ENCODE measurements at places on chromosomes 5 and 9. TPM values are rescaled to one million over a fixed set of nuclear protein-coding genes. Genes with fewer than 3 reads are reported as not detected.

ZNG1C gene
- 52.7 TPM for total RNA-seq

MARCHF3 gene
- 1.3 TPM for total RNA-seq

TNFAIP8 gene
- total RNA-seq = 24.8 TPM

INSL4 gene
- 15.8 TPM for total RNA-seq

IL17B gene
- not detected for total RNA-seq

SH2D3C gene
- total RNA-seq = 0.15 TPM

PFN3 gene
- total RNA-seq = not detected

REXO4 gene
- total RNA-seq = 33.0 TPM

IGIP gene
- 0.78 TPM for total RNA-seq

LRRTM2 gene
- total RNA-seq = not detected

SLC4A9 gene
- total RNA-seq = not detected

PPIC gene
- total RNA-seq = 17.9 TPM

CCNJL gene
- total RNA-seq = 10.0 TPM

CD14 gene
- 3.4 TPM for total RNA-seq

TMEM203 gene
- 47.3 TPM for total RNA-seq

PTGS1 gene
- total RNA-seq = 2.1 TPM

RPL35 gene
- total RNA-seq = 2,829 TPM

SCGB3A1 gene
- not detected for total RNA-seq

ACTBL2 gene
- 0.08 TPM for total RNA-seq

RASGRF2 gene
- 1.6 TPM for total RNA-seq

PALM2AKAP2 gene
- total RNA-seq = 0.44 TPM

STPG3 gene
- total RNA-seq = not detected

CTNND2 gene
- total RNA-seq = not detected

IL3 gene
- not detected for total RNA-seq

LMX1B gene
- 0.77 TPM for total RNA-seq

FAM78A gene
- 0.31 TPM for total RNA-seq

CAMK4 gene
- 0.20 TPM for total RNA-seq

CNOT8 gene
- total RNA-seq = 33.9 TPM

SPATA31E1 gene
- total RNA-seq = not detected

SOHLH1 gene
- not detected for total RNA-seq

RELL2 gene
- 3.5 TPM for total RNA-seq

ZNF462 gene
- 3.8 TPM for total RNA-seq

SPRY4 gene
- 8.4 TPM for total RNA-seq

SH3GL2 gene
- total RNA-seq = not detected

GCNT4 gene
- 0.27 TPM for total RNA-seq

ZNF618 gene
- total RNA-seq = 7.9 TPM

PCDHGA5 gene
- total RNA-seq = 0.14 TPM

SPINK13 gene
- total RNA-seq = 0.27 TPM

ANKRD34B gene
- 0.16 TPM for total RNA-seq

NUTM2G gene
- total RNA-seq = not detected

PPP1R26 gene
- total RNA-seq = 13.0 TPM

ADAMTS6 gene
- 0.01 TPM for total RNA-seq

SFXN1 gene
- 91.3 TPM for total RNA-seq

SELENOP gene
- total RNA-seq = not detected

ZDHHC11 gene
- 12.6 TPM for total RNA-seq

C9orf43 gene
- total RNA-seq = 0.73 TPM

SVEP1 gene
- 1.4 TPM for total RNA-seq
